ENCODE measurements at places on chromosomes 4 and X. TPM values are rescaled to one million over a fixed set of nuclear protein-coding genes. Genes with fewer than 3 reads are reported as not detected.
A peak's percentile ranks its signal among the peaks of the same experiment; 100 is the strongest.

MAMLD1 gene
- 5.6 TPM for total RNA-seq

RNF128 gene
- 20.4 TPM for total RNA-seq

PLS3 gene
- total RNA-seq = 47.5 TPM

FAM193A gene
- 22.7 TPM for total RNA-seq

NEUROG2 gene
- total RNA-seq = not detected

ARL13A gene
- not detected for total RNA-seq

LANCL3 gene
- 0.26 TPM for total RNA-seq

RBM47 gene
- 99.5 TPM for total RNA-seq

IL13RA1 gene
- total RNA-seq = 15.2 TPM

NOX1 gene
- total RNA-seq = not detected

HS3ST1 gene
- 0.99 TPM for total RNA-seq

ZNF674 gene
- total RNA-seq = 10.4 TPM

DNA sequence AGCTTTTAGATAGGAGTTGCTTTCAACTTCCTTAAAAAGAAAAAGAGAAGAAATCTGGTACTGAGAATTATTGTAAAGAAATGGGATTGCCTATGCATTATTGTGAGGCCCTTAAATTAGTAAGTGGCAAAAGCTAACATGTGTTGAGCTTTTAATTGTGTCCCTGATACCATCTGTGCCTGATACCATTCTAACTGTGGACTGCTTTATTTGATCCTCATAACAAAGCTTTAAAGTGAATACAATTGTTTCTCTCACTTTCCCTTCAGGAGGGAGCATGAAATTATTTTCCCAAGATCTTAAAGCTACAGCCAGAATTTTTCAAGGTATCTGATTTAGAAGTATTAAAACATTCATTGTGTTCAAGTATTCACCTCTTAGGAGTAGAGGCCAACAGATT lies 9.9 kb downstream of the KCTD8 start:
- no peaks in the 10 kb centered on the region for H3K27me3 ChIP-seq
- H3K4me1 ChIP-seq = no peaks in the 10 kb centered on the region
- H3K4me3 ChIP-seq = no peak overlapping the region
- no peaks in the 10 kb centered on the region for H3K36me3 ChIP-seq
- H3K27ac ChIP-seq = no peak overlapping the region

- peak overlapping the region; percentile 91 for H3K27ac ChIP-seq
- no peak for DNase-seq
- no peaks in the 10 kb centered on the region for H3K27me3 ChIP-seq
These were observed 55.0 kb upstream of the TADA2B start for GRCh38 chr4:6988016-6988715.

- peaks cover 46% of the 10 kb centered on the region for H3K4me1 ChIP-seq
- no peak overlapping the region for H3K27ac ChIP-seq
- H3K36me3 ChIP-seq = peaks cover 5% of the 10 kb centered on the region
- H3K27me3 ChIP-seq = no peaks in the 10 kb centered on the region
- DNase-seq = no peak
These were observed 86.9 kb downstream of the CHRNA9 start for GRCh38 chr4:40421839-40422708.

GRCh38 chr4:17332478-17332877 lies 179.4 kb downstream of the QDPR start:
- no peaks in the 10 kb centered on the region for H3K27me3 ChIP-seq
- H3K27ac ChIP-seq = no peak overlapping the region
- H3K4me1 ChIP-seq = no peaks in the 10 kb centered on the region
- H3K4me3 ChIP-seq = no peak overlapping the region
- H3K36me3 ChIP-seq = no peaks in the 10 kb centered on the region
- DNase-seq = no peak

- no peak overlapping the region for H3K4me3 ChIP-seq
- no peak overlapping the region for H3K27ac ChIP-seq
- no peaks in the 10 kb centered on the region for H3K27me3 ChIP-seq
- H3K36me3 ChIP-seq = no peaks in the 10 kb centered on the region
- H3K4me1 ChIP-seq = no peaks in the 10 kb centered on the region
These were observed 172.1 kb downstream of the MID1IP1 start for GRCh38 chrX:38973322-38973721.

- DNase-seq = no peak
- no peak overlapping the region for H3K27ac ChIP-seq
- H3K4me3 ChIP-seq = no peak overlapping the region
- H3K4me1 ChIP-seq = no peaks in the 10 kb centered on the region
- no peaks in the 10 kb centered on the region for H3K27me3 ChIP-seq
These were observed 36.6 kb downstream of the MYOZ2 start for GRCh38 chr4:119172223-119172622.

DNA sequence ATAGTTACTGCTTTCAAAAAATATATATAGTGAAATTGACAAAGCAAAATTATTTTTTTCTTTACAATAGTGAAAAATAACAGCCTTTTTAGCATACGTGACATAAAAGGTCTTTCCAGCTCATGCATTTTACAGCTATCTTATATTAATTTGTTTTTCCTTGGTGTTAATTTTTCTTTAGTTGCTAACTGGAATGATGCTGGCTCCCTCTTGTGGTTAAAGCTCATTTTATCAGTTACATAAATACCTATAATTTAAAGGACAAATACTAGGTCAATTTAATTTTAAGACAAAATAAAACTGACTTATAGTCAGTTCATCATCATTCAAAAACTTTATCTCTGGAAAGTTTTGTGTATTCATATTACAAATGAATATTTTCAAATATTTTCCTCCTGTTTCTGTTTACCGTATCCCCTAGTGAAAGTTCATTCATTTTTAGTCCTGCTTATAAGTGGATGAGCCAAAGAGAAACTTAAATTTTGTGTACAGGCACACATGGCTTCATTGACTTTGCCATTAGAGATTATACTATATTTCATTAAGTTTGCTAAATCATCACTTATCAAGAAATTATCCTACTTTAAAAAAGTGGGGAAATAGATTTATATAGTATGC lies 9.9 kb upstream of the ANAPC4 start:
- H3K4me1 ChIP-seq = peaks cover under 1% of the 10 kb centered on the region
- no peak for DNase-seq
- no peaks in the 10 kb centered on the region for H3K27me3 ChIP-seq
- no peak overlapping the region for H3K27ac ChIP-seq
- peaks cover 3% of the 10 kb centered on the region for H3K36me3 ChIP-seq

GRCh38 chrX:150352114-150352513 lies 11.0 kb upstream of the MAMLD1 start:
- no peak overlapping the region for H3K27ac ChIP-seq
- H3K4me1 ChIP-seq = no peaks in the 10 kb centered on the region
- no peaks in the 10 kb centered on the region for H3K36me3 ChIP-seq
- H3K27me3 ChIP-seq = no peaks in the 10 kb centered on the region
- no peak overlapping the region for H3K4me3 ChIP-seq

DNA sequence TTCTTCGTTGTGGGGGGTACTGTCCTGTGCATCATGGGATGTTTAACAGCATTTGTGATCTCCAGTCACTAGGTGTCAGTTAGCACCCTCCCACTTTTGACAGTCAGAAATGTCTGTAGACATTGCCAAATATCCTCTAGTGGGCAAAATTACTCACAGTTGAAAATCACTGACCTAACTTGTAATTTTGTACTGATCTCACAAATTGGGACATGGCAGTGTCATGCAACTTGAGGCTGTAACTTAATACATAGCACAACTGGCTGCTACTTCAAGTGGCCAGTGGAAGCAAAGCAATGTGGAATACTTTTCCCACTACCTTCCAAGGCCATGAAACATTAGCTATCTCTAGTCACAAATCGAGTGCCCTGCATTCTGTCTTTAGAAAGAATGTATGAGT lies 23.2 kb upstream of the TSPAN7 start:
- H3K27ac ChIP-seq = no peak overlapping the region
- no peaks in the 10 kb centered on the region for H3K4me1 ChIP-seq
- no peaks in the 10 kb centered on the region for H3K36me3 ChIP-seq
- DNase-seq = no peak
- H3K4me3 ChIP-seq = no peak overlapping the region
- H3K27me3 ChIP-seq = no peaks in the 10 kb centered on the region

DNA sequence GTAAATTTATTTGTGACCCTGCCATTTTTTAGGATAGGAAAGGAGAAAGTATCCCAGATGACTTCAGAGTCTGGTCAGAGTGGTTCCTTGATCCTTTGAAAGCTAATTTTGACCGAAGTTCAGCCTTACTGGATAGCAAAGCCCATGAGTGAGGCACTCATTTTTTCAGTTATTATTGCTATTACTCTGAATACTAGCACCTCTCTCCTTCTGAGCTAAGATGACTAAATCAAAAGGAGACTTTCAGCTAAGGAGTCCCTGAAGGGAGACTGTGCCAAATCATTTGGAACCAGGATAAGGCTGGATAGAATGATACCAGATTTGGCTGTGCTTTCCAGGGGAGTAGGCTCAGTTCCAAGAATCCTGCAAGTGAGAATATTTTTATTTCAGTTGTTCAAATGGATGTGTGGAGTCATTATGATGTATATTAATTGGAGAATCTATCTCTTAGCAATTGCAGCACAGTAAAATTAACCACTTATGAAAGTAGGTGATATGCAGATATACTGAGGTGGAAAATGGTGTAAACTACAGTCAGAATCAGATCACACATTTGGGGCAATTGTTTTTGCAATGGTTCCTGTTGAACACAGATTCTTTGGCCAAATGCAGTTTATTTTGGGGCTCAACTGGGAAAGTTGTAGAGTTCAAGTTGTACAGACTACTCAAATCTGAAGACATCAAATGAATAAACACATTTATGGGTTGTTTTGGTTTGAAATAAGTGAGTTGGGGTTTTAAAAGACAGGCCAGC lies 1.2 kb downstream of the P2RY10 start:
- no peak overlapping the region for H3K27ac ChIP-seq
- no peak for DNase-seq
- H3K36me3 ChIP-seq = no peaks in the 10 kb centered on the region
- no peaks in the 10 kb centered on the region for H3K27me3 ChIP-seq

DNA sequence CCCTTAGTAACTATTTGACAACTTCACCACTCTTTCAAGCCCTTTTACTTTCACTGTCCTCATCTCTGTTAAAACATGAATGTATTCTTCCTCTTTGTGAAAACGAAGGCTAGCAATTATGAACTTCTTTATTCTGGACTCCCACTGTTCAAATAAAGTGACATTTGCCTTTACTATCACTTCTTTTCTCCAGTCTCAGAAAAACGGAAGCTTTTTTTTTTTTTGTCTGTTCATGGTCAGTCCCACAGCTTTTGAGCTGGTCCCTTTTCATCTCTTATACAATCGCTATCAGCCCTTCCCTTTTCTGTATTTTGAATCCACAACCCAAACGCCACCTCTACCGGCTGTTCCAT lies 327.7 kb downstream of the DKK2 start:
- H3K27ac ChIP-seq = no peak overlapping the region
- H3K4me1 ChIP-seq = no peaks in the 10 kb centered on the region
- no peak for DNase-seq
- no peak overlapping the region for H3K4me3 ChIP-seq
- no peaks in the 10 kb centered on the region for H3K27me3 ChIP-seq

DNA sequence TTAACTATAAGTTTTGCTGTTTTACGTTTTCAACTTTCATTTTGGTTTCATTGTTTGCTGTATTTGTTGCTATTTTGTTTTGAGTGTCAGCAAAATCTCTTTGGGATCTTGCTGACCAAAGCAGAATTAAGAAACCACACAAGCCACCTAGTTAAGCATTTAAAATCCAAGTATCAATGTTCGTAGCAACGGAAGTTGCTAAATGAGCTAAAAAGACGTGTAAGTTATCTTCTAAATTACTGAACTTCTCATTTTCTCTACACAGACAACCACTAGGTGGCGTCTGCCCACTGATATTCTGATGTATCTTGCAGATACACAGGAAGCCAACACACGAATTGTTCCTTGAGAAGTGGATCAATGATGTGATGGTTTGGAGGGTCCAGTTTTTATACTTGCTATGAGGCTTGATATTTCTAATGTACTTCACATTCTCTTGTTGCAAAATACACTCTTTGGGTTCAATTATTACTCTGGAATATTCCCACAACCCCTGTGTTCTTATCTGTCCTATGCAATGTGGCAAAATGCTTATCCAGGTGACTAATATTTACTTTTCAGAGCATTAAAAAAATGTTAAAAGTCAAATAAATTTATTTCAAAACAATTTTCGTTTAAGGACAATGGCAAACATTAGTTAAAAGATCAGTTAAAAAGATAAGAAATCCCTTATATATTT lies 250.5 kb downstream of the TECRL start:
- no peaks in the 10 kb centered on the region for H3K27me3 ChIP-seq
- H3K4me3 ChIP-seq = no peak overlapping the region
- DNase-seq = peak; percentile 69

GRCh38 chrX:39438603-39439602 lies 637.6 kb downstream of the MID1IP1 start:
- no peaks in the 10 kb centered on the region for H3K4me1 ChIP-seq
- no peak for DNase-seq
- no peak overlapping the region for H3K27ac ChIP-seq
- no peak overlapping the region for H3K4me3 ChIP-seq
- no peaks in the 10 kb centered on the region for H3K36me3 ChIP-seq
- H3K27me3 ChIP-seq = no peaks in the 10 kb centered on the region

DNA sequence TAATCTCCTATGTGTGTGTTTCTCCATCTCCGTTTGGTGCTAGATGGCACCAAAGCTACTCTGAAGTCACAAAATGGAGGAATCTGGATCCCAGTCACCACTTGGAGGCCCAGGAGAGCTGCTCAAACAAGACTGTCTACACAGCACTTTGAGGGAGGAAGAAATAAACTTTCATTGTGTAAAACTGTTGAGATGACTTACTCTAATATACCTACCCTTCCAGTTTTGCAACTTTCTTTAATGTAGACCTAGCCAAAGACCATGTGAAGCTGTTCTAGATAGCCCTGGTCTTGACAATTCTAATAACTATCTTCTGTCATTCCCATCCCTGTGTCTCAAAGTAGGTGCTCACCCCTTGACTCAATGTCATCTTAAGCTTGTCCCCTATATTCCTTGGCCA lies 52.8 kb upstream of the TAB3 start:
- no peaks in the 10 kb centered on the region for H3K36me3 ChIP-seq
- no peak for DNase-seq

- peaks cover 28% of the 10 kb centered on the region for H3K4me1 ChIP-seq
- H3K27ac ChIP-seq = no peak overlapping the region
- H3K4me3 ChIP-seq = no peak overlapping the region
- no peaks in the 10 kb centered on the region for H3K27me3 ChIP-seq
- H3K36me3 ChIP-seq = peaks cover 6% of the 10 kb centered on the region
- peak; percentile 46 for DNase-seq
These were observed 70.2 kb downstream of the CLDN22 start for GRCh38 chr4:183249854-183250253.

DNA sequence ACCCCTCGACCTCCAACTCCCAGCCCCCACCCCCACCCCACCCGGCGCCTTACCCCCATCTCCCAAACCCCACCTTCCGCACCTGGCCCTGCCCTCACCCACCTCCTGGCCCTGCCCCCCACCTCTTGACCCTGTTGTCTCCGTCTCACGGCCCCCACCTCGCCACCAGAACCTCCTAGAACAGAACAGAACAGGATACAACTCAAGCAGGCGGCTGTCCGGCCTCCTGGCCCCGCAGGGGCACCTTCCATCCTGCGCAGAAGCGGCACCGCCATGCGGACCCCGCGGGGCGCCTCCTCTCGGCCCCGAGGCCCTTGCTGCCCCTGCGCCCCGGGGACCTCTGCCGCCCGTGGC lies 354 bp downstream of the CTAG2 start:
- no peaks in the 10 kb centered on the region for H3K4me1 ChIP-seq
- no peak for DNase-seq
- no peaks in the 10 kb centered on the region for H3K36me3 ChIP-seq
- no peak overlapping the region for H3K27ac ChIP-seq

- H3K4me3 ChIP-seq = no peak overlapping the region
- no peaks in the 10 kb centered on the region for H3K27me3 ChIP-seq
- H3K4me1 ChIP-seq = no peaks in the 10 kb centered on the region
These were observed 73.4 kb upstream of the HGFAC start for GRCh38 chr4:3368334-3368733.

GRCh38 chr4:146790515-146790914 lies 151.8 kb downstream of the POU4F2 start:
- no peak overlapping the region for H3K27ac ChIP-seq
- no peaks in the 10 kb centered on the region for H3K27me3 ChIP-seq
- no peaks in the 10 kb centered on the region for H3K36me3 ChIP-seq
- no peaks in the 10 kb centered on the region for H3K4me1 ChIP-seq
- no peak for DNase-seq
- no peak overlapping the region for H3K4me3 ChIP-seq
